ENCODE measurements at places on chromosomes 4 and X.

GRCh38 chr4:150302553-150302952 lies 224.3 kb downstream of the DCLK2 start:
- no peaks in the 10 kb centered on the region for H3K27me3 ChIP-seq
- H3K27ac ChIP-seq: peak overlapping the region; percentile 85
- DNase-seq: peak; percentile 58
- no peaks in the 10 kb centered on the region for H3K4me1 ChIP-seq
- peaks cover 5% of the 10 kb centered on the region for H3K36me3 ChIP-seq
- no peak overlapping the region for H3K4me3 ChIP-seq

- H3K27ac ChIP-seq: no peak overlapping the region
- no peak overlapping the region for H3K4me3 ChIP-seq
- no peak for DNase-seq
- no peaks in the 10 kb centered on the region for H3K27me3 ChIP-seq
- peaks cover 6% of the 10 kb centered on the region for H3K4me1 ChIP-seq
Observed at GRCh38 chr4:151287409-151287808, 10.4 kb downstream of the PRSS48 start.

DNA sequence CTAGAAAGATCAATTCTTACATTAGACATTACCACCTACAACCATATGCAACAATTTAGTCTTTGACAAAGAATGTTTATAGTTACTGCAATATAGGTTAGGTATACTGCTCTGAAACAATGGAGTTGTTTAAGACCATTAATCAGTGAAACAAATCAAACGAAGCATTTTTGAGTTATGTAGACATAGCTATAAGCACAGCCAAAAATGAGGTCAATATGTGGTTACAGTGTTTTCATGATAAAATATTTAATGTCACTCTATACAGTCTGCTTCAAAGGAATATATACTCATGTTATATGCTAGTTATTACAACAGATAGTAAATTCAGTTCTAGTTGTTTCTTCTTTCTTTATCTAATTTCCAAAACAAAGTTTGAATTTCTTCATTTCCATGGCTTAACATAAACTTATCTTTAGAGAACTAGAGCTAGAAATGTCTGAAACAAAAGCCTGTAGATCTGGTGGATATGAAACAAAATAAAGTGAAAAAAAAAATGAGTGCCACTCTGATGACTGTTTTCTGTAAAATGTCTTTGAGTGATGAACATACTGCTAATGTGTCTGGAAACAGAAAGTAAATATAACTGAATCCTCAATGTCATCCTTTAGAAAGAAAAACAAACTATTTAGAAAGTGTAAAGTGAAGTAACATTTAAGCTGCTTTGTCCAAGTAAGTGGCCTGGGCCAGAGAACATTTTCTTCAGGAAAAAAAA lies 809.0 kb downstream of the FAT4 start:
- DNase-seq: no peak
- H3K27ac ChIP-seq: no peak overlapping the region
- no peak overlapping the region for H3K4me3 ChIP-seq
- no peaks in the 10 kb centered on the region for H3K27me3 ChIP-seq
- no peaks in the 10 kb centered on the region for H3K4me1 ChIP-seq

GRCh38 chr4:122701965-122702364 lies 30.5 kb upstream of the BBS12 start:
- H3K27ac ChIP-seq: no peak overlapping the region
- H3K4me3 ChIP-seq: no peak overlapping the region
- DNase-seq: no peak

DNA sequence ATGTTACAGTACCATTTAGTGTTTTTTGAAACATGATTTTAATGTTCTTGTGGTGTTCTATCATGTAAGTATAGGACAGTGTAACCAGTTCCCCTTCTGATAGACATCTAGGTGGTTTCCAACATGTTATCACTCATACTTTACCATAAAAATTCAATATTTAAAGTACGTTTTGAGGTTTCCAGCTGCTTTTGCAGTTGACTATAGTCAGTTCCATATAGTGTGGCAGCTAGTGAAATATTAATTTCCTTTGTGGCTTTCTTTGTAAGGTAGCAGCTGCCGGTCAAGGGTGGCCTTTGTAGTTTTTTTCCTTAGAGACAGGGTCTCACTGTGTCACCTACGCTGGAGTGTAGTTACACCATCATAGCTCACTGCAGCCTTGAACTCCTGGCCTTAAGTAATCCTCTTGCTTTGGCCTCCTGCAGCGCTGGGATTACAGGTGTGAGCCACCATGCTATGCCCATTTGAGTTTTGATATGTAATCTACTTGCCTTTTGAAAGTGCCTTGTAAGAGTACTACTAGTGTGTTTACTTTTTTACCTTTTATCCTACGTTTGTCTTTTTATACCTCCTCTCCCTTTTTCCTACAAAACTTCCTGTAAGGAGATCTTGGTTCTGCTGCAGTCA lies 63.0 kb downstream of the ARHGAP10 start:
- H3K36me3 ChIP-seq: peaks cover 6% of the 10 kb centered on the region
- DNase-seq: no peak
- H3K27me3 ChIP-seq: no peaks in the 10 kb centered on the region
- peaks cover 24% of the 10 kb centered on the region for H3K4me1 ChIP-seq
- no peak overlapping the region for H3K27ac ChIP-seq

- no peak for DNase-seq
- H3K27ac ChIP-seq: no peak overlapping the region
- H3K27me3 ChIP-seq: no peaks in the 10 kb centered on the region
- H3K36me3 ChIP-seq: peaks cover 4% of the 10 kb centered on the region
- no peak overlapping the region for H3K4me3 ChIP-seq
Observed at GRCh38 chr4:2071252-2071911, 12.3 kb downstream of the NAT8L start.

- DNase-seq: no peak
- H3K4me3 ChIP-seq: no peak overlapping the region
- H3K4me1 ChIP-seq: no peaks in the 10 kb centered on the region
- no peaks in the 10 kb centered on the region for H3K27me3 ChIP-seq
- H3K27ac ChIP-seq: no peak overlapping the region
Observed at GRCh38 chr4:118756958-118757357, 71.8 kb downstream of the METTL14 start.

GRCh38 chrX:31323658-31324057 lies 251.8 kb upstream of the FTHL17 start:
- H3K36me3 ChIP-seq: no peaks in the 10 kb centered on the region
- no peaks in the 10 kb centered on the region for H3K4me1 ChIP-seq
- H3K27me3 ChIP-seq: no peaks in the 10 kb centered on the region
- DNase-seq: no peak
- H3K27ac ChIP-seq: no peak overlapping the region
- H3K4me3 ChIP-seq: no peak overlapping the region
